Occipital lobe (tissue), 3 donors: ENCODE measurements at places on chromosomes 11 and 22.
A peak's percentile ranks its signal among the peaks of the same experiment; 100 is the strongest.

- DNase-seq: peak; percentile 40
These were observed 27.8 kb upstream of the SHISAL1 start for GRCh38 chr22:44340271-44341239.

GRCh38 chr11:130386056-130386455 lies 42.4 kb downstream of the ADAMTS8 start:
- no peak for DNase-seq

DNA sequence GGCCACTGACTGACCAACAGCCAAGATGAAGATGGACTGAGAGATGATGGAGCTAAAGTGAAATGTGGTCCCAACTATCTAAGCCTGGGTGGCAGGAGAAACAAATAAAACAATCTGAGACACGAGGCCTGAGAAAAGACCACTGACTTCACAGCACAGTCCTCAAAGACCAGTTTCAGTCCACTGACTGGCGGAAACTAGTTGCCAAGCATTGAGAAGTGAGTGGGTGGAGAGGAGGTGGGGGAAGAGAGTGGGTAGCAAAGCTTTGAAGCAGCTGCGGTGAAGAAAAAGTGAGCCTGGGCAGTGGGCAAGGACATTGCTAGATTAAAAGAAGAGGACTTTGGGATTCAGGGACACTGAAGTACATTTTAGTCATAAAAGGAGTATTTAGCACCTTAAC lies 1.9 kb downstream of the MS4A1 start:
- DNase-seq: no peak

GRCh38 chr11:118503216-118503615 lies 24.1 kb upstream of the TTC36 start:
- DNase-seq: no peak

DNA sequence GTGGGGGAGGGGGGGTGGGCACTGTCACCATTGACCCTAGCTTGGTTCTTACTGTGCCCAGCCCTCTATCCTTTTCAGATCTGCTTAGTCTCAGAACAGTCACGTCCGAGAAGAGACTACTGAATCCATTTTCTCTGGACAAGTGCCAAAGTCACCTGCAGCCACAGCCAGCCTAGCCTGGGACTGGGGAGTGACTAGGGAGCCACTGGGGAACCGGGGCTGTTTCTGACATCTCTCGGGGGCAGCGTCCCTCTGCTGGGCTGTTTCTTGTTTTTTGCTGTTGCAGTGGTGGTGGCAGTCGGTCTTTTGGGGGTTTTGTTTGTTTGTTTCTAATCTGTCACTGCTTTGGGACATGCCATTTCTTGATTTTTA lies 8.7 kb downstream of the SLC37A2 start:
- no peak for DNase-seq

DNA sequence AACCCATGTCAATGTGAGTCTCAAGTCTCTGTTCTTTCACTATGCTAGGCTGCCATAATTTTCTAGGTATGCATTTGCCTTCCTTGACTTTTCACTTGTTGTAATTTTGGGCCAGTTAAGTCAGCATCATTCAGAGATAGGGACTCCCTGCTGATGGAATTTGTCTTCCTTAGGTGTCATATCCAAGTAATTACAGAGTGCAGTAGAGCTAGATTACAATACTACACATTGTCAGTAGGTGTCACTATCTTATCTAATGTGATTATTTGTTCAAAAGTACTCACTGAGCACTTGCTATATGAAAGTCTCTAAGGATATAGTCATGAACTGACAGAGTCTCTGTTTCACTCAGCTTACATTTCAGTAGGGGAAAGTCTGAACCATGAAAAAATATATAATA lies 25.0 kb upstream of the SYN3 start:
- DNase-seq: no peak
